Activated effector memory CD4-positive, alpha-beta T cell treated with anti-CD3 and anti-CD28 coated beads, Interleukin-2, amount 50 U/mL, for 16 hours (primary cell): ENCODE measurements at places on chromosomes 4 and X.
A peak's percentile ranks its signal among the peaks of the same experiment; 100 is the strongest.

- DNase-seq, result no peak
Measured at GRCh38 chr4:42083816-42084215, 68.6 kb downstream of the BEND4 start.

DNA sequence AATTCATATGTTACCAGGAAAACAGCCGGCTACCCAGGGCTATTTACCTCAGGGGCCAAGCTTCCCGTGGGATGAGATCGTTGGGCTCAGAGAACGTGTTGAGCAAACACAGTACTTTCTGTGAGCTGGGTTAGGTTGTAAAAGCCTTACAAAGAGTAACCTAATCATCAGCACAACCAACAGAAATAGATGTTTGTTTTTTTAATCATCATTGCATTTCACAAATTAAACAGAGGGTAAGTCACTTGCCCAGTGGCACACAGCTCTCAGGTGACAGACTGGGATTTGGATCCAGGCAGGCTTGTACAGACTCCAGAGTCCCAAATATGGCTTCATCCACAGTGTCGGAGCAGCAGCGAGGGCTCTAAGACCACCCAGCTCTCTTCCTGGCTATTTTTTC, 20.1 kb downstream of the SPON2 start:
- DNase-seq, result no peak

DNA sequence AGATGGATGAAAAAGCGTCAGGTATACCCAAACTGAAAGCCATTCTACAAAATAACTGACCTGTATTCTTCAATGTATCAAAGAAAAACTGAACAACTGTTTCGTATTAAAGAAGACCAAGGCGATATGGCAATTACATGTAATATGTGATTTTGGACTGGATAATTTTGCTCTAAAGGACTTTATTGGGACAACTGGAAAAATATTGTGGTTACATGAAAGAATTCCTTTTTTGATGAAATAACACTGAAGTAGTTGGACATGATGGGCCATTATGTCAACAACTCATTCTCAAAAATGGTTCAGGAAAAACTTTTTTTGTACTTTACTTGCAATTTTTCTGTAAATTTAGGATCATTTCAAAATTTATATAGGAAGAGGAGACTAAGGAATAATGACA, 12.1 kb upstream of the ANTXR2 start:
- no peak for DNase-seq

GRCh38 chrX:57905141-57905540, 5.1 kb downstream of the ZXDA start:
- DNase-seq, result no peak

- DNase-seq, result peak; percentile 71
Measured at GRCh38 chrX:74924449-74925224, 615 bp downstream of the NEXMIF start.

DNA sequence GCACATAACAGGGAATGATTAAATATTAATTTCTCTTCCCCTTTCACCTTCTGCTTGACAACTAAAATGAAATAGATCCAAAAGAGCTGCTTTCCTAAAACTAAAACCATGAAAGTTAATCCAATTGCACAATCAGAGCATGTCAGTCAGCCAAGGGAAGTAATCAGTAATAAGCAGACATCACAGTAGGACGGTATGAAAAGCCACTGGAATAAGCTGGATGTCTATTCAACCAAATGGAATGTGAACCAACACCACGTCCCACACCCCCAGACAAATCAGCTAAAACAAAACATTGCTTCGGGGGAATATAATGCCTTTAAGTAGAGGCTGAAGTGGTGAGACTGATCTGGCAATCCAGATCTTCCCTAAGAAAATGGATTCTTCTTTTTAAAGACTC, 859.4 kb upstream of the FTHL17 start:
- DNase-seq, result no peak

- DNase-seq, result no peak
Measured at GRCh38 chr4:26024079-26024478, 110.1 kb downstream of the SMIM20 start.

- no peak for DNase-seq
Measured at GRCh38 chr4:145623831-145624230, 4.6 kb downstream of the MMAA start.

DNA sequence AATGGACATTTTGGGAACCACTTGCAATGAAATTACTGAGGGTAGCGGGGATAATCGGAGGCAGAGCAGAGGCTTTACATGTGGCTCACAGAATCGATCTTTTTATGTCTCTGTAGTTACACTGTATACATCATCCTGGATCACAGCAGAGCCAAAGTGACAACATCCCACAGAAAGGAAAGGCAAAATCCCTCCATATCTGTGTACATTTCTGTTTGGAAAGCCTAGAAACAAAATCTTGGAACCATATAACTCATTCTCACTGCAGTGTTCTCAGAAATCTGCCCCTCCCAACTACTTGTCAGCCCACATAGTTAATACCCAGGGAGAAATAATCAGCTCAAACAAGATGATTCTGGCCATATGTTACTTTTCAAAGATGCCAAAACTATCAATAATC, 211.6 kb downstream of the DCLK2 start:
- no peak for DNase-seq

- DNase-seq, result no peak
Measured at GRCh38 chr4:188781655-188782054, 642.4 kb downstream of the TRIML1 start.

GRCh38 chrX:131792789-131793462, 230.2 kb upstream of the STK26 start:
- no peak for DNase-seq

DNA sequence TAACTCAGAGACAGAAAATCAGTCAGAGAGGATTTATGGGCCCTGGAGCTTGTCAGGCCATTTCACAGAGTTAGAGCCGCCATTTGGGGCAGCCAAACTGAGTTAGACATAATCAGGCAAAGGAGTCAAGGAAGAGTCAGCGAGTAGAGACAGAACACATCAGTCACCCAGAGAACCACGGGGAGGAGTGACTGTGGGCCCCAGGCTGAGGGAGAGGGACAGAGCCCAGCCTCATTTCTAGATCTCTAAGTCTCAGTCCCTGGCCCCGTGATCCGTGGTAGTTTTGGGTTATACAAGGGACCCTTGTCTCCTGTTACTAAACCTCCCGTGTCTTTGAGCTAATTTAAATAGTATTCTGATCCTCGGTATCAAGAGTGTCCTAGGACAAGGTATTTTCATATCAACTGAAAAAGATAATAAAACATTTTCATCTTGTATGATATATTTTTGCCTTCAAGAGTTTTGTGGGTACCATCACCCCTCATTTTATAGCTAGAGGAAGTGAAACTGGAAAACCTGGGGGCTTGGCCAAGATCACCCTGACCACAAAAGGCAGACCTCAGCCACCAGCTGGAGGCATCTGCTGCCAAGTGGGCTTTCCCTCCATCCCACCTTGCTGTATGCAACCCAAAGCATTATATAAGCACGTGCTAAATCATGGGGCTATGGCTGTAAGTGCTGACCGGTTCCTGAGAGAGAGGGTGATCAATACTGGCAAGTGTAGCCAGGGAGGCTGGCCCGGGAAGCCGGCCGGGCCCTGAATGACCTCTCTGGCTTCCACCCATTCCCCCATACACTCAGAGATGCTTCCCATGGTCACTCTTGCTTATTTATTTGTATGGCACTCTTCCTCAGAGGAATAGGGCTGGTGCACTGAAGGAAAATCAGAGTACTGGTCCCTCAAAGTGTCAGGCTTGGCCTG, 204.1 kb downstream of the BCOR start:
- DNase-seq, result no peak

DNA sequence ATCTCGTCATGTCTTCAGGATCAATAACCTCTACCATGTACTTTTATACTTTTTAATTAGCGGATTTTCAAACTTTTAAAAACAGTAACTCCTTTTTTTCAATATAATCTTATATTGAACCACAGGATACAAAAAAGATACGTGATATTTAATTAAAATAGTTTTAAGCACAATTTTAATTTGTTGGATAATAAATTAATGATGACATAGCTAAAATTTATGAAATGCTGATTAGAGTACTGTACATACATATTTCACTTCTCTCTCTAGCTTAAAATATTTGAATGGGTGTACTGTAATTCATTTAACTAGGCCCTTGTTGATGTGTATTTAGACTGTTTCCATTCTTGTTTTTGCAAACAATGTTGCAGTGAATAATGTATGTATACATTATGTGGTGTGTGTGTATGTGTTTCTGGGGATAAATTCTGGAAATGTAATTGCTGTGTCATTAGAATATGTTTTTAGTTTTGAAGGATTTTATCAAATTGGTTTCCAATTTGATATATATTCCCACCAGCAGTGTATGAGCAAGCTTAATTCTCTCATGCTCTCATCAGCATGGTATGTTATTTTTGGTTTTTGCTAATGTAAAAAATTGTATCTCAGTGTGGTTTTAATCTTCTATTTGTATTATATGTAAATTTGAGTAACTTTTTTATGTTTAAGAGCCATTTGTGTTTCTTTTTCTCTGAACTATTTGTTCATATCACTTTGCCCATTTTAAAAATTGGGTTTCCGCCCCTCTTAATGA, 66.4 kb downstream of the CDKL5 start:
- no peak for DNase-seq

DNA sequence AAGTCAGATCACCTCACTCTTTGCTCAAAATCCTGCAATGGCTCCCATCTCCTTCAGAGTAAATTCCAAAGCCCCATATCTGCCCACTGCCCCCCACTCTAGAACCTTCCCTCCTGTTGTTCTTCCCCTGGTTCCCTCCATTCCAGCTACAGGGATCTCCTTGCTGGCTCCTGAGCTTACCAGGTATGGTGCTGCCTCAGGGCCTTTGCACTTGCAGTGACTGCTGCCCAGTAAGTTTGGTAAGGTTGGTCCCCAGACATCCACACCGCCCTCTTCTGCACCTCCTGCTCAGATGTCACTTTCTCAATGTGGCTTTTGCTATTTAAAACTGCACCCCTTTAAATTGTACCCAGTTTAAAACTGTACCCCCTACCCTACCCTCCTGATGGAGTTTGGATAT, 7.8 kb upstream of the MAN2B2 start:
- DNase-seq, result no peak

- DNase-seq, result peak; percentile 97
Measured at GRCh38 chr4:2745981-2746806, 9.9 kb downstream of the TNIP2 start.

GRCh38 chr4:5307928-5308327, 256.6 kb downstream of the STK32B start:
- DNase-seq, result no peak

GRCh38 chrX:13140007-13140406, 95.6 kb upstream of the FAM9C start:
- DNase-seq, result no peak

GRCh38 chr4:166259081-166259480, 386.0 kb downstream of the TLL1 start:
- DNase-seq, result no peak

- DNase-seq, result no peak
Measured at GRCh38 chrX:10195425-10195824, 38.6 kb downstream of the CLCN4 start.

GRCh38 chr4:155009288-155009687, 199.1 kb upstream of the NPY2R start:
- no peak for DNase-seq

DNA sequence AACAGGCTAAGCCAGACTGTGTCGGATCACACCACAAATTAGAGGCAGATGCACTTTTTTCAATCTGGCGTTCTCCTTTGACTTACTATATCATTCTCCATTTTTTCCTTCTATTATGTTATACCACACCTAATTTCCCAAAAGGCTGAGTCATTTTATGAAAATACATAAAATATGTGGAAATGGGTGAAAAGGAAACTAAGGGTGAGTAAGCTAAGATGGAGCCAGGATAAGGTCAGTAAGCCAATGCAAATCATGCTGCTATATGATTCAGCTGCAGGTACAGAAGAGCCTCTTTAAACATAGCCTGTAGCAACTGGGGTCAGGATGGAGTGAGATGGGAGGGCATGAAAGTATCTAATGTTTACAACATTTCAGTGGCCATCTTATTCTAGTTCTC, 94.0 kb upstream of the TEX13A start:
- no peak for DNase-seq

- DNase-seq, result peak; percentile 89
Measured at GRCh38 chr4:2462218-2462991, 6.5 kb upstream of the RNF4 start.

- DNase-seq, result no peak
Measured at GRCh38 chr4:54898656-54899340, 226.6 kb downstream of the KDR start.

GRCh38 chrX:31606771-31607170, 534.9 kb upstream of the FTHL17 start:
- no peak for DNase-seq

DNA sequence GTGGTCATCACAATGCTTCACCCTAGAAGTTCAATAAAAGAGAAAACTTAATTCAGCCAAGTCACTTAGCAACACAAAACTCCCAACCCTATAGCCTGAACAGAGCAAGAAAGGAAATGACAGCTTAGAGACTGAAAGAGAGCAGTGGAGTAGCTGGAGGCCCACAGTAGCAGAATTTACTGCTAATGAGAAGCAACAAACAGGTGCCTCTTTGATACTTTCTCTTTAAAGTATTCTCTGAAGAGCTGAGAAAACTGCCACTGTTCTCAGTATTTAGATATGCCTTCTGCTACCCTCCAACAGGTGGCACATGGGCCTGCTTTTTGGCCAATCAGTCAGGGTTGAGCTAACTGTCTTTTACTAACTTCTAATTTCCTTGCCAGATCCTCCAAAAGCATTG, 240.0 kb downstream of the GPC3 start:
- DNase-seq, result no peak

GRCh38 chrX:143027275-143027674, 1.5 kb downstream of the SPANXN4 start:
- no peak for DNase-seq

DNA sequence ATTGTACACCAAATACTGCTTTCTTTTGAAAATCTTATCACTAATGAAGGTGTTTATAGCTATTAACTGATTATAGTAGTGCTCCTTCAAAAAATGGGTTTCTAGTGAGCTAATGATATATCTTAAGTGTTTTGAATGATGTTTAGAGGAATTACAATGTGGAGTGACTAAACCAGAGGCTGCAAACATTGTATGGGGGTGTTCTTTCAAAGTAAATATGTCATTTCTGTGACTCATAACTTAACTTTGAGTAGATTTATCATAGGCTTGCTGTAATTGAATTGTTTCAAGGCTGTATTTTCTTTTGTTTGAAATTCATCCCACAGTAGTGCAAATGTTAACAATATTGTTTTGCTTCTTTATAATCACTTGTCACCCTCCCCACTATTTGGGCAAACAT, 141.6 kb downstream of the IL1RAPL2 start:
- no peak for DNase-seq

DNA sequence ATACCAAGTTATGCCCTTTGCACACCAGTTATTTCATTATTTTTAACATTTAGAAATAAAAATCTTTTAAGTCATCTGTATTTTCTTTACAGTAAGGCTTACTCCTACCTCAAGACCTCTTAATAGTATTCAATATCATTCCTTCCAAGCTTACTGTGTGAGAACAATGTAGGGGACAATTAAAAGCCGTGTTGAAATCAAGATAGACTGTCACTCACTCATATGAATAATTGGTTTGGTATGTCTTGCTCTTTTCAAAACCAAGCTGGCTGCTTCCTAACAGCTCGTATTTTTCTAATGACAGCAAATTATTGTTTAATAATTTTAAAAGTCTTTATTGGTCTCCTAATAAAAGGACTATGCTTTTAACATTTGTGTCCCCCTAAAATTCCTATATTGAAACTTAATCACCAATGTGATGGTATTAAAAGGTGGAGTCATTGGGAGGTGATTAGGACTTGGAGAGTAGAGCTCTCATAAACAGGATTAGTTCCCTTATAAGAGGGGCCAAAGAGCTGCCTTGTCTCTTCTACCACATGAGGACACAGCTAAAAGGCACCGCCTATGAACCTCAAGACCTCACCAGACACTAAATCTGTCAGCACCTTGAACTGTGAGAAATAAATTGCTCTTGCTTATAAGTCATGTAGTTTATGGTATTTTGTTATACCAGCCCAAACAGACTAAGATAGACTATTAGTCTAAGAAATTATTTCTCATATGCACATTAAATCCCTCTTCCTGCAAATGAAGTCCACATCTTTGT, 4.1 kb downstream of the ABCB7 start:
- DNase-seq, result no peak
